Spinal cord (tissue), 10 donors: ENCODE measurements at places on chromosomes 5 and 9.

DNA sequence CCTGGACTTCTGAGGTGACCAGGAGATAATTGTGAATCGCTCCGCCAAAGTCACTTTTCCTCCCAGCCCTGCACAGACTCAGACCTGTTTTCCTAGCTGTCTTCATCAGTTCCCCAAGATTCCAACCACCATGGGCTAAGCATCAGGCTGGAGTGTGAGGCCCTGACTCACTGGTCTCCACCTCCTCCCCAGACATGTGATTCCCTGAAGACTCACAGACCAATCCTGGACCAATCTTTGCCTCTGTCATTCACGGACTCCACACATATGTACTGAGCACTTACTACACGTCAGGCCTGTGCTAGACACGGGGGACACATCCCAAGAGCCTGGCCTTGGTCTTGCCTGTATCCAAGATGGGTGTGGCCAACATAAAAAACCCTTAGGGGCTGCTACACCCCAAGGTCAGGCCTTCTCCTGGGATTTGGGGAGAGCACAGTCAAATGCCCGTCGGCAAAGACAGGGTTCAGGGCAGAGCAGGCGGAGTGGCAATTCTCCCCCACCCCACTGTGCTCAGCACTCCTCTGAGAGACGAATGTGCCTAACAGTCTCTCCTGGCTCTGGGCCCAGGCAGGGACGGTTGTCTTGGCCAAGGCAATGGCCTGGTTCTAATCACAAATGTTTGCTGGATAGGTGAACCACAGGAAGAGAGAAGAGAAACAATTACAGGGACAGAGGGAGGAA, 11.9 kb downstream of the EEIG1 start:
- no peaks in the 10 kb centered on the region for H3K27me3 ChIP-seq
- peaks cover 31% of the 10 kb centered on the region for H3K36me3 ChIP-seq
- peaks cover 100% of the 10 kb centered on the region for H3K4me1 ChIP-seq

- no peak overlapping the region for H3K27ac ChIP-seq
- DNase-seq = no peak
- H3K4me3 ChIP-seq = no peak overlapping the region
- H3K27me3 ChIP-seq = no peaks in the 10 kb centered on the region
- H3K36me3 ChIP-seq = no peaks in the 10 kb centered on the region
- no peaks in the 10 kb centered on the region for H3K4me1 ChIP-seq
These were observed 560.6 kb downstream of the TLE1 start for GRCh38 chr9:81128701-81129100.

DNA sequence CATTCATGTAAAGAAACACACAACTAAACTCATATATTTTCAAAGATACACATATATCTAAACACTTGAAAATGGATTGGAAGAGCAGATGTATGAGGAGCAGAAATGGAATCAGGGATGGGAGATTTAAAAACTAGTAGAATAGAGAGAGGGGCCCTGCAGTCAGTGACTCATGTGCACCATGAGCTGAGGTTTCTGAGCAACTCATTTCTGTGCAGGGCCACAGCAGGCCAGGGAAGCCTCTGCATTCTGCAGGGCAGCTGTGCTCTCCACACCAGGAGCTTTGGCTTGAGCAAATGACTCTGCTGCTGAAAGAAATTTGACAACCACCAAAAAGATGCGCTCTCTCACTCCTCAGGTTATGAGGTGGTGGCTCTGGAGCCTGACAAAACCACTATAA, 27.1 kb downstream of the LHX6 start:
- peaks cover 20% of the 10 kb centered on the region for H3K4me1 ChIP-seq
- no peak for DNase-seq
- no peaks in the 10 kb centered on the region for H3K27me3 ChIP-seq
- no peak overlapping the region for H3K4me3 ChIP-seq
- H3K27ac ChIP-seq = no peak overlapping the region

GRCh38 chr5:172535108-172535445, 80.8 kb upstream of the SH3PXD2B start:
- peaks cover 12% of the 10 kb centered on the region for H3K4me1 ChIP-seq
- H3K27me3 ChIP-seq = no peaks in the 10 kb centered on the region
- DNase-seq = no peak
- no peak overlapping the region for H3K27ac ChIP-seq

- no peaks in the 10 kb centered on the region for H3K4me1 ChIP-seq
- H3K36me3 ChIP-seq = no peaks in the 10 kb centered on the region
- H3K4me3 ChIP-seq = no peak overlapping the region
- DNase-seq = no peak
- no peaks in the 10 kb centered on the region for H3K27me3 ChIP-seq
These were observed 99.6 kb downstream of the FANCC start for GRCh38 chr9:95217936-95218335.

- H3K4me1 ChIP-seq = peaks cover 7% of the 10 kb centered on the region
- H3K4me3 ChIP-seq = peak overlapping the region; percentile 93
- H3K36me3 ChIP-seq = no peaks in the 10 kb centered on the region
- H3K27me3 ChIP-seq = no peaks in the 10 kb centered on the region
- H3K27ac ChIP-seq = peak overlapping the region; percentile 88
These were observed 2.0 kb downstream of the SEMA6A start for GRCh38 chr5:116572350-116573278.

- no peak overlapping the region for H3K4me3 ChIP-seq
- no peak for DNase-seq
These were observed 18.0 kb downstream of the TMEM38B start for GRCh38 chr9:105712297-105712696.

GRCh38 chr9:121305269-121305994, 37.5 kb downstream of the GSN start:
- peaks cover 13% of the 10 kb centered on the region for H3K4me1 ChIP-seq
- H3K27me3 ChIP-seq = peaks cover 7% of the 10 kb centered on the region
- H3K36me3 ChIP-seq = peaks cover 30% of the 10 kb centered on the region
- no peak overlapping the region for H3K27ac ChIP-seq

- H3K4me1 ChIP-seq = no peaks in the 10 kb centered on the region
- H3K27ac ChIP-seq = no peak overlapping the region
- no peak overlapping the region for H3K4me3 ChIP-seq
- DNase-seq = no peak
- H3K27me3 ChIP-seq = peaks cover 4% of the 10 kb centered on the region
These were observed 142.8 kb downstream of the RASEF start for GRCh38 chr9:82920154-82920553.

- H3K4me3 ChIP-seq = no peak overlapping the region
- DNase-seq = no peak
- no peaks in the 10 kb centered on the region for H3K27me3 ChIP-seq
- no peaks in the 10 kb centered on the region for H3K4me1 ChIP-seq
- H3K36me3 ChIP-seq = no peaks in the 10 kb centered on the region
- H3K27ac ChIP-seq = no peak overlapping the region
These were observed 199.7 kb upstream of the TLE4 start for GRCh38 chr9:79371948-79372555.

DNA sequence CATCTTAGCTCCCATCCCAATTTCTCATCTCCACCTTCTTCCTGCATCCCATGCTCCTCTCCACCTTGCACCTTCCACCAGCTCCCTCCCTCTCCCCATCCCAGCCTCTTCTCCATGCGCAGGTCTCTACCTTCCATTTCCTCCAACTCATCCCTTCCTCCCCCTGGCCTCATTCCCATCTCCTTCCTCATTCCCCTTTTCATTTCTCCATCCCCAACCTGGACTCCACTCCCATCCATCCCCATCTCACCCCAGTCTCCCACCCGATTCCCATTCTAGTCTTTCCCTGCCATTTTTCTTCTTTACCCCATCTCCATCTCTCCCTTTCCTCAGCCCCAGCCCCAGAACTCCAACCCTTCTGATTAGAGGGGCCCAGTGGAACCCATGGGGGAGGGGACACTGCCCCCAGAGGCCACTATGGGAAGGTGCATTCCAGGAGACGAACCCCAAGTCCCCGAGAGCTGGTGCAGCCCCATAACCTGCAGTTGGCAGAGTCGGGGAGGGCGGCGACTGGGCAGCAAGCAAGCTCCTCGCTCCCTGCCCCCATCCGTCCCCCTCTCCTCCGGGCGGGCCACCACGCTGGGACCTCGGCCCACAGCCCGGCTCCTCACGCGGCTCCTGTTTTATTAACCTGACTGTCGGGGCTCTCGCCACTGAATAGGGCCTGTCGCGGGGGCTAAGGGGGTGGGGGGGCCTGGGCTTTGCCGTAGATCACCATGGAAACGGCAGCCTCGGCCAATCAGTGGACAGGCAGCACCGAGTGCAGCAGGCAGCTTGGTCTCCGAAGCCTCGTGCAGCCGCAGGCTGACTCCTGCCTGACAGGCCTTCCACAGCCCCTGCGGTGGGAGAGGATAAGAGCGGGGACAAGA, 66.7 kb downstream of the PCDH1 start:
- H3K27ac ChIP-seq = peak overlapping the region; percentile 70
- no peak for DNase-seq
- no peaks in the 10 kb centered on the region for H3K27me3 ChIP-seq
- H3K4me1 ChIP-seq = peaks cover 57% of the 10 kb centered on the region
- H3K36me3 ChIP-seq = no peaks in the 10 kb centered on the region

- H3K4me3 ChIP-seq = no peak overlapping the region
- no peaks in the 10 kb centered on the region for H3K36me3 ChIP-seq
- H3K27me3 ChIP-seq = no peaks in the 10 kb centered on the region
These were observed 86.9 kb downstream of the NUDT12 start for GRCh38 chr5:103475629-103476240.

- H3K4me3 ChIP-seq = no peak overlapping the region
- DNase-seq = no peak
- H3K27me3 ChIP-seq = no peaks in the 10 kb centered on the region
- H3K36me3 ChIP-seq = no peaks in the 10 kb centered on the region
- H3K4me1 ChIP-seq = no peaks in the 10 kb centered on the region
- no peak overlapping the region for H3K27ac ChIP-seq
These were observed 9.5 kb downstream of the GIN1 start for GRCh38 chr5:103110403-103110802.
